Psoas muscle (tissue), 8 donors: ENCODE measurements at places on chromosomes 13 and 19. TPM values are rescaled to one million over a fixed set of nuclear protein-coding genes. Genes with fewer than 3 reads are reported as not detected.

- no peak for DNase-seq
These were observed 1445.9 kb downstream of the PCDH9 start for GRCh38 chr13:65784088-65784816.

DNA sequence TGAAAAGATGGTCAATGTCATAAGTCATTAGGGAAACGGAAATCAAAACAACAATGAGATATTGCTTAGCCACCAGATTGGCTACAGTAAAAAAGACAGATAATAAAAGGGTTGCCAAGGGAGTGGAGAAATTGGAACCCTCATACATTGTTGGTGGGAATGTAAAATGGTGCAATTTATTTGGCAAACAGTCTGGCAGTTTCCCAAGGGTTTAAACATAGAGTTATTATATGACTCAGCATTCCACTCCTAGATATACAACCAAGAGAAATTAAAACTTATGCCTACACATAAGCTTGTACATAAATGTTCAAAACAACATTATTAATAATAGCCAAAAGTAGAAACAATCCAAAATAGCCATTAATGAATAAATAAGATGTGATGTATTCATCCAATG lies 9.9 kb upstream of the ZNF227 start:
- no peak for DNase-seq

Gene HOMER3
- 77.9 TPM for total RNA-seq

DNA sequence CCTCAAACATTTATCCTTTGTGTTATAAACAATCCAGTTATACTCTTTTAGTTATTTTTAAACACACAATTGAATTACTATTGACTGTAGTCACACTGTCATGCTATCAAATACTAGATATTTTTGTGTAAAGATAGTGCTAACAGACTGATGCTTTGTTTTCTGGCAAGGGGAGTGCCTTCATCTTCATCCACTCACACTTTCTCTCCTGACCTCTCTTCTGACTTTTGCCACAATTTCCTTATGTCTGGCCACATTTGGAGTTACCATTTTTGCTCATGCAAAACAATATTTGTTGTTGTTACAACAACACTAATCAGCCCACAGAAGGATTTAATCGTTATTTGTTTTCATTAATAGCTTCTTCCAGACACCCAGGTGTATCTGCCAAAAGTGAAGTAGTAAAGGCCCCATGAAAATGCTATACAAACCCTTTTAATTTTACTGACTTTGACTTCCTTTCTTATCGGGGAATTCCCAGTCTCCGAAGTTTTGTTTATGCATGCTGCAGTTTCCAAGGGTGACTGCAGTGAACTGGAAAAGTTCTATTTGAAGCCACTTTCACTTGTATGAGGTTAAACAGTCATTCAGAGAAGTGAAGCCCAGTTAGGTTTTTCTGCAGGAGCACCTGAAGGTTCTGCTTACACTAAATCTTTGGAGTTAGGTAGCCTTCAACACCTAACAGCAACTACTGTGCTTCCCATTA lies 66.1 kb upstream of the FRY start:
- DNase-seq, result no peak

Gene C19orf85
- not detected for total RNA-seq

GRCh38 chr19:13022859-13023636 lies 27.8 kb downstream of the NFIX start:
- DNase-seq, result peak; percentile 87

Gene TRMT1
- total RNA-seq, result 34.5 TPM

Gene C1QTNF9B
- total RNA-seq, result 0.50 TPM

DNA sequence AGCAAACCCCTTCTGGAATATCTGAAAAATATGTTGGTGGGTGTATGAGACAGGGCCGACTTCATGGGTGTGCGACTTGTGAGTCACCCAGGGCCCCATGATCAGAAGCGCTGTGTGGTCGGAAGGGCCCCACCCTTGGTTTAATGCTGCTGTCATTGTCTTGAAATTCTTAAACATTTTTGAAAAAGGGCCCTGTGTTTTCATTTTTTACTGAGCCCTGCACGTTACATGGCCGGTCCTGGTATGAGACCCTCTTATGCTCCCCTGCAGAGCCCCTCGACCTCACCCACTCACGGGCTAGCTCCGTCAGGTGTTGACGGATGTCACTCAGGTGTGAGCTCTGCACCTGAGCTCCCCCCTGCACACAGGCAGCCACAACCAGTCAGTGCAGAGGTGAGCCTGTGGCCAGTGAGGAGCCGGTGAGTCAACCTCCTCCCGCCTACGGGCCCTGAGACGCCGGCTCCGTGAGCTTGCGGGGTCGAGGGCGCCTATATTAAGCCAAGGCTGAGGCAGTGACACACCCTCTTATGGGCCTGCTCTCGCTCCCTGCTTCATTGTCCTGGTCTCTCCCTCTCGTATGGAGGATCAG lies 27.7 kb downstream of the GADD45B start:
- DNase-seq, result no peak

GRCh38 chr13:111319998-111320911 lies at the start of gene TEX29:
Gene TEX29, plus strand, starts transcription at chr13:111320642. Its CDS starts 249 bp downstream, at chr13:111320891.
- no peak for DNase-seq

- no peak for DNase-seq
These were observed 8.6 kb downstream of the LILRA6 start for GRCh38 chr19:54233941-54234340.

DNA sequence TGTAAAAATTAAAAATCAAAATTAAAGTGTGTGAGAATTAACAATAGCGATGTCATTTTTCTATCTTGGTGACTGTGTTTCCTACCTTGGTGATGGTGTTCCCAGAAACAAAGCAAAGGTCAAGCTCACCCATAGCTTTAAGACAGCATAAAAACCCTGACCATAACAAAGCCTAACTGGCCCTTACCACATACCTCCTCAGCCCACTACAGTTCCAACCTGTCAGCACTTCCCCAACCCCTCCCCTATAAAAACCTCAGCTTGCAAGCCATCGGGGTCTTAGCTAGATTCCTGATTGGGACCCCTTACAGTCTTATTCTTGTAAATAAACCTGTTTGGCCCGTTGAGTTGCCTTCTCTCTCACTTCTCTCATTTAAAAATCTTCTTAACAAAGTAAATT lies 484.4 kb upstream of the PCDH20 start:
- no peak for DNase-seq

GRCh38 chr19:48714759-48715675 lies 4.5 kb downstream of the MAMSTR start:
- DNase-seq, result no peak

Gene GPR12
- total RNA-seq, result 0.17 TPM

Gene ZNF724
- total RNA-seq, result 0.99 TPM

- no peak for DNase-seq
These were observed 126.2 kb downstream of the LMO7 start for GRCh38 chr13:75762076-75762937.

GRCh38 chr13:40537146-40537895 lies 129.1 kb downstream of the FOXO1 start:
- no peak for DNase-seq

DNA sequence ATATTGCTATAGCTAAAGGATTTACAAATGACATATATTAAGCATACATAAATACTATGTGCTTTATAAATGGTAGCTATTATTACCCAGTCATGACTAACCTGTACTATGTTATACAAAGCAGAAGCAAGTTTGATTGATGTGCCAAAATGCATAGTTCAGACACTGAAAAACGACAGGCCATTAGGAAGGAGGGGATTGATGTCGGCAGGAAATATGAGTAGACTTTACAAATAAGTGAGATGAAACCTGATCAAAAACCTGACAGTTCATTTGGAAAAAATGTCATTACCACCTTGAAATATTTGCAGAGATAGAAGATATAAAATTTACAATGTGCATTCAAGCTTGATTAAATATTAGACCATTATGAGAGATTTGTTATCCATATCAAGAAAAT lies 38.8 kb upstream of the TPP2 start:
- no peak for DNase-seq

- no peak for DNase-seq
These were observed 13.6 kb downstream of the UBAC2 start for GRCh38 chr13:99214232-99214631.

Gene CBARP
- total RNA-seq, result 2.1 TPM

DNA sequence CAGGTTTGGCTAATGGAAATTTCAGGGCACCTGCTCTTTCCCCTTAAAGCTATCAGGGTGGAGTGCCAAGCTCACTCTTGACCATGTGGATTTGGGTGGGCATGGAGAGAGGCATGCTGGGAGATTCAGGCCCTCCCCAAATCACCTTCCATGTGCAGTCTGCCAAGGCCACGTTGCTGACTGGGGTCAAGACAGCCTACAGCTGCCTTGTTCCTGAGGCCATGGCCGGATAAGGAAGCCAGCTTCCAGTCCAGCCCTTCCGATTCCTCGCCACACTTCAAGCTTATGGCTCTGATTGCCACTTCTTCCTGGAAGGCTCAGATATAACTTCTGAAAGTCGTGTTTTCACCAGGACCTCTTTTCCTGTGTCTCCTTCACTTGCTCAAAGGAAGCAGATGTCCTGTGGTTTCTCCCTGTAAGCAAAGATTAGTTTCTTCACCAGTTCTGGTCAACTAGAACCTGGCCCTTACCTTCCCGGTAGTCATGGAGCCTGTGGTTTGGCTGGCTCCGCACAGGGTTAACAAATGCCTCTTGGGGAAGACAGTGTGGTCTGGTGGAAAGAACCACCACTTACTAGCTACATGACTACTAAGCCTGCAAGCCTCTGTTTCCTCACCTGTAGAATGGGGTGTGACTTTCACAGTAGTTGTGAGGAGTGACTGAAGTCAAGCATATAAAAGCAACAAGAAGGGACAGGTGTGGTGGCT lies 16.1 kb upstream of the TPT1 start:
- DNase-seq, result no peak

- DNase-seq, result peak; percentile 71
These were observed 195.8 kb downstream of the FOXO1 start for GRCh38 chr13:40470660-40471059.

Gene PDE4C
- 0.75 TPM for total RNA-seq

Gene ZNF492
- total RNA-seq, result 0.07 TPM

DNA sequence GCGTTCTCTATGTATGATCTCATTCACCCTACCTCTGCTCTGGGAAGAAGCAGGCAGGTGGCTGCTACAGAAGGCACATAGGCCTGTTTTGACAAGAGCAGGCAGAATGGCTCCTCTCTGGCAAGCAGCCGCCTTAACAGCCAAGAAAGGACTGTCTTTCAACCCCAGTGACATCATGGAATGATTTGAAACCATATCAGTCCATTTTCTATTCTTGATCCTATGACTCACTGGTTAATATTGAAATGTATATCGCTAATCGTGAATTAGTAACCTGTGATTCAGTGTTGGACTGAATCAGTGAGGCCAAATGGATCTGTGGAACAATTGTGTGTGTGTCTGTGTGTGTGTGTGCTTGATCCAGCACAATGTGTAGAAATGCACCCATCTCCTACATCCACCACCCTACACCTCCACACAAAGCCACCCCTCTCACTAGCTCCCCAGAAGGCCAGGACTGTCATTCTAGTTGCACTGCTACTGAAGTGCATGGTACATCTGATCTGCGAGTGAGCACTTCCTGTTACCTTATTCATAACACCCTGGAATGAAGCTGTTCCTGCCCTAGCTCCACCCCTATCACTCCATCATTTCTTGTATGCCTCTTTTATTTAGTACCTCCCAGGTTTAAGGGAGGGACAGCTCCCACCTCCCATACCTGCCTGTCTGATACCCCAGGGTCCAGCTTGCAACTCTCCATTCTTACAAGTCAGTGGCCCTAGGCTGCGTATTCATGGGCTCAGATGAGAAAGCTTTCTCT lies 460.0 kb downstream of the FOXO1 start:
- DNase-seq, result no peak

DNA sequence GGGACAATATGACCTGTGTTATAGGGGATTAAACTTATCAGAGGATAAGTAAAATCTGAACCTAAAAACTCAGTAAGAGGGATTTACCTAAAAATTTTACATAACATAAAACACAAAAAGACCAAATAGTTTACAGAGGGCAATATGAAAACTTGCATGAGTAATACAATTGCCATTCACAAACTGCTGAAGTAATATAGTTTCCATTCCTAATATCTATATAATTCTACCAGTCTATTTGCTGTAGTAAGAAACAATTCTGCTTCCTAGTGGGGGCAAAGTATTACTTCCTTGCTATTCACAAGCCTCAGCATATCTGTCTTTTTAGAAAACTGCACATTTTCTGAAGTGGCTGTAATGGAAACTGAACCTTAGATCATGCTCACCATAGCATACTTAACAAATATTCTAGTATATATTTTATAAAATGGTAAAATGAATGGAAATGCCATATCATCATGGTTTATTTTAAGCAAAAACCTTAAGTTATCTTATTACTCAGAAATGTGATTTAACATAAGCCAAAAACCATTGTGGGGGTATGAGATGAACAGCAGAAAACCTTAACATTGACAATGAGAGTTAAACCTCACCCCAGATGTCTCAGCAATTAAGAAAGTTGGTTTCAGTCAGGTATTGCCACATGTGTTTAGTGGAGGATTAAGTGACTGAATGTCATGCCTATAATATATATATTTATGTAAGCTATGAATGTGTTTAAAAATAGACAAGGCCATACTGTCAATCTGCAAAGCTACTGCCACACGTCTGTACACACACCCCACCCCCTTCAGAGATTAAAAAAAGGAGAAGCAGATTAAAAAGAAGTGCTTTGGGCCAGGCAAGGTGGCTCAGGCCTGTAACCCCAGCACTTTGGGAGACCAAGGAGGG lies 136.8 kb downstream of the MIPEP start:
- DNase-seq, result no peak

Gene UTP14C
- 7.8 TPM for total RNA-seq

GRCh38 chr13:91894316-91894715 lies 495.9 kb downstream of the GPC5 start:
- no peak for DNase-seq

GRCh38 chr13:96968027-96968426 lies 26.2 kb downstream of the OXGR1 start:
- DNase-seq, result no peak

Gene ENOX1
- 7.1 TPM for total RNA-seq

DNA sequence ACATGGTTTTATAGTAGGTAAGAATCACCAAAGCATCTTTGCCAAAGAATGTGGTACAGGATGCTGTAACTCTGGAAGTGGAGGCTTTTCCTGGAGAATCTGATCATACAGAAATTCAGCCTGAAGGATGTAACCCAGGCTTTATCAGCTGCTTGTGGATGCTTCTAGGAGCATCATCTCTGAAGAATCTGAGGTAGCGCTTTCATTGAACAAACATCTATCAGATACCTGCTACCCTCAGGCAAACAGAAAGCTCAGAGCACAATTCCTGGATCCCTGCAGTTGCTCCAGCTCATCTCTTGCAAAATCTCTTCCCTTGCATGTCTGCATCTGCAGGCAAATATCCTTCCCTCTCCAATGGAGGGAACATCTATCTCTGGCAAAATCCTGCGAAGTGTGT lies 9.3 kb downstream of the FAM124A start:
- no peak for DNase-seq

Gene GRK1
- total RNA-seq, result not detected

Gene N4BP2L2
- 123 TPM for total RNA-seq

Gene JSRP1
- 107 TPM for total RNA-seq

Gene SLC5A5
- total RNA-seq, result not detected

DNA sequence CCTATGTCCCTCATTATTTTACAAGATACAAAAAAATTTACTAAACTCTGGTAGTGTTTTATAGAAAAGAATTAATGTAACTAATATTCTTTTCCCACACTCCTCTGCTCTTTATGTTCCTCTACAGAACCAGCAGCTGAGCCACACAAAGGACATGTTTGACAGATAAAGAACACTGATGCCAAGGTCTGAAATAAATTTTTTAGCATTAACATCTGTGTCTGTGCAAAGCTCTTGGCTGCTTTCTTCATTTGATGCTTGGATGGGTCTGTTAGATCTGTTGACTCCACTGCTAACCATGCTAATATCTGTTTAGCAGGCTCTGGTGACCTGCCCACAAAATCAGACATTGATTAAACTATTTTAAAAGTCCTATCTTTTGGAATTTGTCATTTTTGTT lies 2363.8 kb downstream of the PCDH9 start:
- DNase-seq, result no peak
